GM23248 (cell line): ENCODE measurements at places on chromosomes 4 and X. TPM values are rescaled to one million over a fixed set of nuclear protein-coding genes. Genes with fewer than 3 reads are reported as not detected.

- no peak for DNase-seq
Observed at GRCh38 chr4:79540143-79540542, 132.1 kb upstream of the GK2 start.

- peak; percentile 3 for DNase-seq
Observed at GRCh38 chrX:92247076-92247475, 467.9 kb downstream of the PCDH11X start.

GRCh38 chrX:108117988-108118387 is 26.4 kb downstream of the ATG4A start:
- no peak for DNase-seq

Gene FDCSP
- not detected in 2 replicates for total RNA-seq

GRCh38 chrX:21749924-21750323 is 8.0 kb downstream of the SMPX start:
- no peak for DNase-seq

DNA sequence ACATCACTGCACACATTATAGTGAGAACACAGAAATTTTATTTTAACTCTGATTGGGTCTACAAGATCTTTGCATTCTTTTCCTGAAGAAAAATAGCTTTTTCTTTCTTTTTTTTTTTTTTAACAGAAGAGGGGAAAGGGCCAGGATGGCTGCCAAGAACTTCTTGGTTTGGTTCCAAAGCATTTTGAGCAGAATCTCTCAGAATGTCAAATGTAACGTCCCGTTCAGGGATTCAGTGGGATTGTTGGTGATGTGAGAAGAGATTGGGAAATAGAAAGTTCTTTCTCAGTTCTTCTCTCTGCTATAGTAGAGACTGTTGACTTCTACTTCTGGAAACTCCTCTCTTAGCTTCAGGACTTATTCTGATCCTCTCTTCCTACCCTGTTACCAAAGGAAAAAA is 70.9 kb upstream of the CBR4 start:
- DNase-seq: no peak

Gene GNRHR
- not detected in 2 replicates for total RNA-seq

Gene NMU
- total RNA-seq: not detected in 2 replicates

DNA sequence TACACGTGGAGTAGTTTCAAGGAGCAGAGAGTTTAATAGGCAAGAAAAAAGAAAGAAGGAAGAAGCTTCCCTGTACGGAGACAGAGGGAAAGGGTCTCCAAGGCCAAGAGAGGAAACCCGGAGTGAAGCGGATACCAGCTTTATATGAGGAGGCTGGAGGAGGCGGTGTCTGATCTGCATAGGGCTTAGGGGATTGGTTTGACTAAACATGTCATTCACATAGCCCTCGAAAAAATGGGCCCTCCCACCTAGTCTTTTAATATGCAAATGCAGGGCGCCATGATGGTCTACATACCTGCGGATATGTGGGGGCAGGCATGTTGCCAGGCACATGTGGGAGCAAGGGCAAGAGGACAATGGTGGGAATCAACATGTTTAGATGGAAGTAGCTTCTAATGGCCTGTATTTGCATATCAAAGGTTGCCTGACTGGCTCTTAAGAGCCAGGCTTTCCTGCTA is 103.1 kb upstream of the UGT8 start:
- DNase-seq: no peak

DNA sequence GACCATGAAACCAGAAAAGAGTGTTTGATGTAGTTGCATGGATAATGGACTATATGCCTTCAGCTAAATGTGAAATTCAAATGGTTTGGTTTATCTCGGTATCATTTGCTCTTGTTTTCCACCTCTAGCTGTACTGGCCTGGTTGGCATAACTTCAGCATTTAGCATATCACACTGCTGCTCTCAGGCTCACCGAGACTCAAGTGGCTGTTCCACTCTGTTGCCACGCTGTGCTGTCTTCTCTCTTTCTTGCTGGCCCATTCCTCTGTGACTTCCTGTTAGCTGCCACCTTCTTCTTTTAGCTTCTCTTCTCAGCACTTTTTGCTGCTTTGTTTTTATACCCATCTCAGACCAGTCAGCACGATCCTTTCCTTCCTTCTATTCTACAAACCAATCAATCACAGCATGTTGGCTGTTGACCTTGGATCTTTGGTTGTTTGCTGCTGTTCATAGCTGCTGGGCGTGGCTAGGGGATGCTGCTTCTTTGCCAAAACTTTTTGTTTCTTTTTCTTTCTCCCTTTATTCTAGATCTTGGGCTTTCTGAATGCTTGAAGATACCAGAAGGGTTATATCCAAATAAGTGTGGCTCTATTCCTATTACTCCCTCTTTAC is 24.0 kb downstream of the INTS6L start:
- DNase-seq: no peak

- peak; percentile 17 for DNase-seq
Observed at GRCh38 chr4:11079171-11079570, 349.5 kb downstream of the HS3ST1 start.

DNA sequence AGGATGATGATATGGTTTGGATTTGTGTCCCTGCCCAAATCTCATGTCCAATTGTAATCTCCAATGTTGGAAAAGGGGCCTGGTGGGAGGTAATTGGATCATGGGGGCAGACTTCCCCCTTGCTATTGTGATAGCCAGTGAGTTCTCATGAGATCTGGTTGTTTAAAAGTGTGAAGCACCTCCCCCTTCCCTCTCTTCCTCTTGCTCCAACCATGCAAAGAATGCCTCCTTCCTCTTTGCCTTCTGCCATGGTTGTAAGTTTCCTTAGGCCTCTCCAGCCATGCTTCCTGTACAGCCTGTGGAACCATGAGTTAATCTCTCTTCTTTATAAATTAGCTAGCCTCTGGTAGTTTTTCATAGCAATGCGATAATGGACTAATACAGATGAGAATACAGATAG is 19.7 kb upstream of the ALG13 start:
- no peak for DNase-seq

Gene GAB3
- 0.25 and 0.76 TPM in 2 replicates for total RNA-seq

GRCh38 chr4:55742655-55743202 is 76.9 kb upstream of the EXOC1L start:
- DNase-seq: peak; percentile 45

- DNase-seq: peak; percentile 50
Observed at GRCh38 chr4:152063621-152064240, 302.9 kb upstream of the GATB start.

DNA sequence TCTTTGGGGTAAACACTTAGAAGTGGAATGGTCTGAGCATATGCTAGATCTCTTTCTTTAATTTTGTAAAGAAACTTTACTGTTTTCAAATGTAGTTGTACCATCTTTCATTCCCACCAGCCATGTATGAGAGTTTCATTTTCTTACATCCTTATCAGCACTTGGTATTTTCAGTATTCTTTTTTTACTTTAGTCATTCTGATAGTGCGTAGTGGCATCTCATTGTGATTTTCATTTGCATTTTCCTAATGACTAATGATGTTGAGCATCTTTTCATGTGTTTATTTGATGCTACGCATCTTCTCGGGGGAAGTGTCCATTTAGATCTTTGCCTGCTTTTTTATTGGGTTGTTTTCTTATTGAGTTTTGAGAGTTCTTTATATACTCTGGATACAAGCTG is 71.3 kb upstream of the PRPS1 start:
- DNase-seq: no peak

- peak; percentile 42 for DNase-seq
Observed at GRCh38 chr4:76377911-76378310, 43.0 kb downstream of the CCDC158 start.

DNA sequence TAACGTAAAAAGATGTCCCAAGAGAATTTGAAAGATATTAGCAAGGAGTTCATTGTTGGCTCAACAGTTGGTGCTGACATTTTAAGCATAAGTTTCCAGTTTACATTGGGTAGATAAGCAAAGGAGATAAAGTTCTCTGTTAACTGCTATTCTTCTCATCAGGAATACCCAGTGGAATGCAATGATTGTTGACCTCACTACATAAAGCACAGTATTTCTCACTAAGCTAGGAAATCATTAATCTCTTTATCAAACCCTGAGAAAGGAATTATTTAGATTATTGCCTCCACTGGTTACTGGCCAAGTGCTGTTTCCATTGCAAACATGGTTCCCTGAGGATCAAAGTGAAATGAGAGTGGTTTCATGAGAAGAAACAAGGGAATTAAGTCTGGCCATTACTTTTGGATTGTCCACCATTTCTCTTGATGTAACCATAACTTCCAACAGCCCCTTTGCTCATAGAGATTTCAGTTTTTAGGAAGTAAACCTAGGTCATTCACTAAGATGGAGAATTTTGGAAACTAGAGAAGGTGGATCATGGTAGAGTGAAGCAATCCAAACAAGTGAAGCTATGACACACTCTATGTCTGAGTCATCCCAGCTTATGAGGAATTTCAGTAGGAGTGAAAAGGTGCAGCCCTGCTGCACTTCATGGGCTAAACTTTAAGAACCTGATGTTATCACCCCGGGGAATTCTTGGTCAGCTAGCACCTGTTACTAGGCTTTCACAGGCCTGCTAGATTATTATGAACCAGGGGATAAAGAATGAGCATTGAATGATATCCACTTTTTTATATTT is 163.4 kb downstream of the AREG start:
- peak; percentile 72 for DNase-seq

- DNase-seq: no peak
Observed at GRCh38 chr4:40206426-40206825, 9.6 kb downstream of the RHOH start.

Gene LIMCH1
- total RNA-seq: 17.4 and 28.5 TPM in 2 replicates

DNA sequence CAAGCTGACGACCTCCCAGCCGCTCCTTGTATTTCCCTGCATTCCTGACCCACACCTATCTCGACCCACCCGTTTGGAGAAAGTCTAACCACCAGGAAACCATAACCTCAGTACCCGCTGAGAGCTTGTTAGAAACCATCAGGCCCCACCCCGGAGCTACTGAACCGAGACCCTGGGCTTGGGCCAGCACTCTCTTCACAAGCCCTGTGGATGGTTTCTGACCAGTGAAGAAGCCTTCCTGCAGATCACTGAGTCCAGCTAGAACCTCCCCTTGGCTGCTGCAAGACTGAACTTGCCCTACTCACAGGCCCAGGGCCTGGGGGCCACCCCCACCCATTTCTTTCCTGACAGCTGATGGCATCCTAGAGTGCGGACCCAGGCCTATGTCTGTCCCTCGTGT is 26.6 kb upstream of the ZNF185 start:
- DNase-seq: no peak

DNA sequence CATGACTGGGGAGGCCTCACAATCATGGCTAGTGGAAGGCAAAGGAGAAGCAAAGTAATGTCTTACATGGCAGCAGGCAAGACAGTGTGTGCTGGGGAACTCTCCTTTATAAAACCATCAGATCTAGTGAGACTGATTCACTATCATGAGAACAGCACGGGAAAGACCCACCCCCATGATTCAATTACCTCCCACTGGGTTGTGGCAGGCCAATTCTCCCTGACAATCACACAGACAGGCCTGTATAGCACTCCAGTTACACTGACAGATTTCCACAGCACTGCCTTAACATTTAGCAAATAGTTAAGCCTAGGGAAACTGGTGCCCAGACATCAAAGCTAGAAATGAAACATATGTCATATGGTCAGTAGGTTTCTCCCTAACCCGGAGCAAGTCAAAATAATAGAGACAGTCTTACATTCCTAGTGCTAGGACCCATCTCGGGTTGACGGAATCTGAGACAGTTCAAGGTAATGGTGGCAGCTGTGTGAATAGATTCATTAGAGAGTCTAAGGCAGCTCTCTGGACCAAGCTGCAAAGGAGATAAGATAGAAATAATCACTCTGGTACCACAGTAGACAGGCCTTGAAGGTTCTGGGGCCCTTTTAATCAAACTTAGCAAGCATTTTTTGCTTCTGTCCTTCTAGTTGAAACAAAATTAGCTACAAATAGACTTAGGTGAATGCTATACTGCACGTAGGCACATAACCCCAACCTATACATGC is 9.4 kb upstream of the HERC5 start:
- no peak for DNase-seq

DNA sequence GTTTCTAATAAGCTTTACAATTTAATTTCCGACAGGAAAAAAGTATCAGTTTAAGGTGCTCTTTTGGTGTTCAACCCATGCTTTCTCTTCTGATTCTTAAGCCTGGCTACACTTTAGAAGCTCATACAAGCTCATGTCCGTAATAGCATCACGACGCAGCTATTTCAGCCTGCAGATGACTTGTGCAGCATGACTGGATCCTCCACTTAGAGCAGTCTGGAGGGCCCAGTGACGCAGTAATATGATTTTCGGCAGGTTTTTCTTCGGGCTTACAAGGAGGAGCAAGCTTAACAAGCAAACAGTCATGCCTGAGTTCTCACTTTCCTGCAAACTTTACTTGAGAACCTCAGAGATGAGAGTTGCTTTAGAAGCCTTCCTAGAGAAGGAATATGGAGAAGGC is 85.3 kb upstream of the MAML3 start:
- no peak for DNase-seq

- no peak for DNase-seq
Observed at GRCh38 chr4:89334311-89334710, 26.7 kb upstream of the GPRIN3 start.
